ENCODE measurements at places on chromosomes 7 and 10. TPM values are rescaled to one million over a fixed set of nuclear protein-coding genes. Genes with fewer than 3 reads are reported as not detected.
A peak's percentile ranks its signal among the peaks of the same experiment; 100 is the strongest.

The STEAP4 gene
- total RNA-seq: not detected

DNA sequence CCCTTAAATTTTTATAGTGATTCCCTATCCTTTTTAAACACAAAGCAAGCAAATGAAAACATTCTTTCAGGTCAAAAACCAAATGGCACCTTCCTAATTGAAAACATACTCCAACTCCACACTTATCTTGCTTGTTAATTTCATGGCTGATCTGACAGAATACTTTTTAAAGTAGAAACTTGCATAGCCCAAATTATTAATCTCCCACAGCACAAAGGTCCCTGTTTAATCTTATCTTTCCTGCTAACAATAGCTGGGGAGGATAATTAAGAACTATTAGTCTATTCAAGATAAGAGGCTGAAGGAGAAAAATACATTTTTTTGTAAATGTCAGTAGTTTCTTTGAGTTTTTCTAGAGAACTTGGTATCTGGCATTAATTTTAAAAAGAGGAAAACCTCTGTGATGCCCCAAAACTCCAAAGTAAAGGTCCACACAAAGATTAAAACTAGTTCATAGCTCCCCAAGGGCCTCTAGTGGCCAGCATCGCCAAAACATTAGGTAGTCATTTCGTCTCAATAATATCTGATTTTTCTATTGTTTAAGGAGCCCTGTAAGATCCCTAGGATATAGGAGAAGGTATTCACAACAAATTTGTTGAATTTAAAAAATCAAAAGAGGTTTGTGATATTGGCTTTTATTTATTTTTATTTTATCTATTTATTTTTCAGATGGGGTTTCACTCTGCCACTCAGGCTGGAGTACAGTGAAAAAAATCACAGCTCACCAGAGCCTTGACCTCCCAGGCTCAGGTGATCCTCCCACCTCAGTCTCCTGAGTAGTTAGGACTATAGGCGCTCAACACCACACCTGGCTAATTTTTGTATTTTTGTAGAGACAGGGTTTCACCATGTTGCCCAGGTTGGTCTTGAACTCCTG is 14.7 kb downstream of the CDNF start:
- DNase-seq: peak; percentile 38

- no peak for DNase-seq
These were observed 672 bp upstream of the DDX56 start for GRCh38 chr7:44574287-44574872.

- no peak for DNase-seq
These were observed 12.0 kb downstream of the EEPD1 start for GRCh38 chr7:36165059-36165458.

The DPYSL4 gene
- 3.9 TPM for total RNA-seq

DNA sequence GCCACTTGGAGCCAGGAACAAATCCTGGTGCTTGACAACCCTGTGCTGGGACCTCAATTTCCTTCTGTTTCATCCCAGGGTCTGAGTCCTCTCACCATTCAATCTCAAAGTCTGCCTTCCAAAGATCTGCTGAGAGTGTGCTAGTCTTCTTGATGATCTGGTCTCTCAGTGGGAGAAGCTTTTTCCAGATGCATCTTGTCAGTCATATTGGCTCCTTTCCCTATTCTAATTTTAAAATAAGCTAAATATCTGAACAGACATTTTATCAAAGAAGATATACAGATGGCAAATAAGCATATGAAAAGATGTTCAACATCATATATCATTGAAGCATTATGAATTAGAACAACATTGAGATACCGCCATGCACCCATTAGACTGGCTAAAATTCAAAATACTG is 469.3 kb downstream of the NEBL start:
- no peak for DNase-seq

- no peak for DNase-seq
These were observed 244.1 kb upstream of the SEMA3C start for GRCh38 chr7:81162771-81163525.

- no peak for DNase-seq
These were observed 315.9 kb upstream of the ETV1 start for GRCh38 chr7:14305233-14305866.

The AKR1C3 gene
- 4.2 TPM for total RNA-seq

- no peak for DNase-seq
These were observed 9.2 kb downstream of the IL15RA start for GRCh38 chr10:5968037-5968680.

DNA sequence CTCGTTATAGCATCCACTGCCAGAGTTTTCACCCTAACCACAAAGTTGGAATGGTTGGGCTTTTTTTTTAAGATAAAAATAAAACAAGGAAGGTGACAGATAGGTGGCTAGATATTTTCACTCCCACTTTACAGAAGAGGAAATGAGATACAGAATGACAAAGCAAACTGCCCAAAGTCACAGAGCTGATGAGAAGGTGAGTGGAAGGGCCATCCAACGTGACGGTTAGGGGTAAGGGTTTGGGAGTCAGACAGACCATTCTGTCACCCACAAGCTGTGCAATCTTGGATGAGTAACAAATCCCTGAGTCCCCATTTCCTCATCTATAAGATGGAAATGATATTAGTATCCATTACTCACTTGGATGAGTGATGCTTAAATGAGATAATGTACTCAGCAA is 106.9 kb upstream of the PDLIM1 start:
- DNase-seq: no peak

The NOS3 gene
- total RNA-seq: 5.1 TPM

DNA sequence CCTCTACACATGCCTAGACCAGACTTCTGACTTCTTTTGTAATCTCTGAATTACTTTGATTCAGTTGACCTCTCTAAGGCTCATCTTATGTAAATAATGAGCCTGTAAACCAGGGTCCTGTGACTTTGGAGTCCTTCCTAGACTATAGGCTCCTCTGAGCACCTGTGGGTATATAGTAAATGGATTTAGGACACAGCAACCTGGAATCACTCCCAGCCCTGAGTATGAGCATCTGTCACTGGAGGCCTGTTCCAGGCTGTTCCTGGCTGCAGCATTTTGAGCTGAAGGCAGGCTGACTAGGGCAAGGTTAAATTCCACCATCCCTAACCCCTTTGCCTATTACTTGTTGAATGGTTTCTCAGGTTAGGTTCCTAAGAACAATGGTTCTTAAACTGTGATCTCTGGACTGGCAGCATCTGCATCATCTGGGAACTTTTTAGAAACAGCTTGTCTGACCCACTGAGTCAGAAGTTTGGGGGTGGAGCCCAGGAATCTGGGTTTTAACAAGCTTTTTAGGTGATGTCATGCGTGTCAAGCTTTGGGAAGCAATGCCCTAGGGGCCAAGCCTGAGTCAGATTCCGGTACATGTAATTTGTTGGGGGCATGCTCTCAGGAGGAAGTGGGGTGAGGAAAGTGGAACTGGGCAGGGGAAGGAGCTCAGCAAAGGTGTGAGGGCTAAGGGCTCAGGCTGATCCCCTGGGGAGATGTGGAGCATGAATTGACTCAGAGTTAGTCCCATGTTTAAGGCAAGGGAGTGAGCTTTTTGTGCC is 28.2 kb downstream of the MINDY4 start:
- no peak for DNase-seq

DNA sequence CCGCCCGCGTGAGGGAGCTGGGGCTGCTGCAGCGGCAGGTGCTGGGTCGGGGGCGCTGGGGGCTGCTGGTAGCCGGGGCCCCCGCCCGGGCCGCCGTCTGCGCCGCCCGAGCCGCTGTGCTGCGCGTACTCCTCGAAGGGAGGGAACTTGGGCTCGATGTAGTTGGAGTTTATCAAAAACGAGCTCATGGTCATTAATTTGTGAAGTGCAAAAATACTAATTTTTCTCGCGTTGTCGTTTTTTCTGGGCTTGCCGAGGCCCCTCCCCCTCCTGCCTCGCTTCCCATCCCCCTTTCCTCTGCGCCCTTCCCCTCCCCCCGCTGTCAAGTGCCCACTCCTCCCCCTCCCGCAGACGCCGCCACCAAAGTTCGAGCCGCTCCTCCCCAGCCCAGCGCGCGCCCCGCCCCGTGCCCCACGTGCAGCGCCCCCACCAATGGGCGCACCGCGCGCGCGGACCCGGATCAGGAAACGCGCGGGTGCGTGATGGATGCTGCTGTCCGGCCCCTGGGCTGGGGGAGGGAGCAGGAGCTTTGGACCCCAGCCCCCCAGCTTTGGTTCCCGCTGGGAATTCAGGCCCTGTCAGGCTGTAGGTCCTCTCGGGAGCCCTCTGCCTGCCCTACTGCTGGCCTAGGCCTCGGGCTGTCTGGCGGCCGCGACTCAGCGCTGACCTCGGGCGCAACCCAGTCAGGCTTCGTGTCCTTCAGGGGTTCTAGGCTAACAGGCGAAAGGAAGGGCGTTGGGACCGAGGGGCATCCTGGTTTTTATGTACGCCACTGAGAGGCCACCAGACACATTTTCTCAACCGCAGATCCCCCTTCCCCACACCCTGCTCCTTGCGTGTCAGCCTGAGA is at the start of gene HOXA4:
Gene HOXA4, minus strand, starts transcription at position 218 of the 850 bp plus-strand sequence. Its CDS starts 24 bp downstream, at position 194.
- peak; percentile 78 for DNase-seq

DNA sequence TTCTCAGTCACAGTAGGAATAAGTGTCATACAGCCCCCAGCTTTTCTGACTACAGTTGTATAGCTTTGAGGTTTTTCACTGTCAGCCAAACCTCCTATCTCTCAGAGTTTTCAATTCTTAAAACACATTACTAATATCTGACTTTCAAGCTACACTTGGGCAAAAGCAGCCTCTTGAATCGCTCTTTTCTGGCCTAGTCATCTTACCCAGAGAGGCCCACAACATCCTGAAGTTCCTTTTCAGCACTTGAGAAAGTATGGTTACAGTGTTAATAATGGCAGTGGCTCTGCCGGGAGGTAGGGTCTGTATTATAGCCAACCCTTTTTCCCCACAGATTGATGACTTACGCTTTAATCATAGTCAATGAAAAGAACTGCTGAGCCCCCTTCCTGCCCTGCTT is 181.0 kb downstream of the LRRC4 start:
- DNase-seq: no peak

DNA sequence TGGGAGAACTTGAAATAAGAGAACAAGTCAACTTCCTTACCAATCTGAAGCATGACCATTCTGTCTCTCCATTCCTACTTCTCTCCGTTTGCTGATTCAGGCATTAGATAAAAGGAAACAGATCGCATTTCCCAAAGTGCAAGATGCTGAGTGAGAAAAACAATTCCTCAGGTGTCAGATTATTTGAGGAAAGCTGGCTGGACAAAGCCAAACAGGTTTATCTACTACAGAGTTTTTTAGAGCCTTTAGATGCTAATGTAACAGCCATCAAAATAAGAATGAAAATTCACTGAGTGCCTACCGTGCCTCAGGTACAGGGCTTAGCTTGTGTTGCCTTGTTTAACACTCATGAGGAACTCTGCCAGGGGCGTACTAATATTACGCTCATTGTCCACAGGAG is 135.9 kb upstream of the MBL2 start:
- DNase-seq: no peak

GRCh38 chr7:154423231-154423630 is 371.0 kb downstream of the DPP6 start:
- no peak for DNase-seq

DNA sequence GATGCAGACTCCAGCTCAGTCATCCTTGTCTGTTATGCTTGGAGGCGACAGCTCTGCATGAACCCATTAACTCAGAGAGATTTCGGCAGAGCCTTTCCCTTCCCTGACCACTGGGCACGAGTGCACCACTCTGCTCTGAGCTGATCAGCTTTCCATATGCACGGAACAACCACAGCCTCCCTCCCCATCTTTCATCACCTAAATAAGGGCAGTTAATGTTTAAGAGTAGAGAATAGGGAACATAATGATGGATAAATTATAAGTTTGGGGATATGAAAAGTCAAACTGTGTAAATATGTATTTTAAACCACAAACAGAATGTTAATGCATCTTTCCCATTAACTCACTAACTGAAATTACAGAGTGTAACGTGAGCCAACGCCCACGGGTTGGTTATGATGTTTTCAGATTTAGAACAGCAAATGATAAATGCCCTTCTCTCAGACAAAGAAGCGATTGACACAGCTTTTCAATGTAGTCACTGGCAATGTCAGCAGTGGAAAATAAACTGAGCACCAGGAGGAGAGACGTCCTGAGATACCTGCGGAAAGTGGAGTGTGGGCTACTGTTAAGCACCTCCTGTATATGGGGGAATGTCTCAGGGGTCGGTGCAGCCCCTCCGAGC is 658.2 kb downstream of the LRMDA start:
- no peak for DNase-seq

- DNase-seq: no peak
These were observed 244.4 kb upstream of the FZD1 start for GRCh38 chr7:91019686-91020385.

The LRCH4 gene
- 377 TPM for total RNA-seq

GRCh38 chr7:102286237-102287110 is at the start of gene SH2B2:
Gene SH2B2 (plus strand): TSS chr7:102286868. CDS start chr7:102300551, 13,683 bp downstream.
- no peak for DNase-seq

DNA sequence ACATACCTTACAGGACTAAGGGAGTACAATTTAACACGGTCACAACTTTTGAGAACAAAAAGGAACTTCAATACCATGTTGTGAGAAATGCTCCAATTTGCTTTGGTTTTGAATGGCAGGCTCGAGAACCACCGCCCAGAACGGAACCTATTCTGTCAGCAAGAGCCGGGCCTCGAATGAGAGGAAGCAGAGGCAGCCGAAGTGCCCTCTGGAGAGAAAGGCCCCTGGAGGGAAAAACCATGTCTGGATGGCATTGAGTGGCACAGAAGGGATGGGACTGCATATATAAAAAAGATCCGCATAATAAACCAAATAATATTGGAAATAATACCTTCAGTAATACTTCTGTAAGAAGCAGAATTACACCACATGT is 85.6 kb downstream of the CHST15 start:
- no peak for DNase-seq

The ZNF804B gene
- total RNA-seq: not detected

The TAS2R41 gene
- total RNA-seq: 0.28 TPM

DNA sequence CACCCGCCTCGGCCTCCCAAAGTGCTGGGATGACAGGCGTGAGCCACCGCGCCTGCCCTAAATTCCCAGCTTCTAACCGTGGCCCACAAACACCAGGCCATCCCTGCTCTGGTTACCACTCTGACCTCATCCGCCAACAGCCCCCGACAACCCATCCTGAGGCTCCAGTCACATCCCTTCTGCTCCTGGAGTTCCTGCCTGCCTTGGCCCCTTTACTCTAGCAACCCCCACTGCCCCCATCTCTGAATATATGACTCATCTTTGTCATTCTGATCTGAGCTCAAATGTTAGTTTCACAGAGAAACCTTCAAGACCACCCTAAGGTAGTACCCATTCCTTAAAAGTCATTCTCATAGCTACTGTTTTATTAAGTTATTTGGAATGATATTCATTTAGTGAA is 26.6 kb downstream of the RHEB start:
- DNase-seq: no peak

DNA sequence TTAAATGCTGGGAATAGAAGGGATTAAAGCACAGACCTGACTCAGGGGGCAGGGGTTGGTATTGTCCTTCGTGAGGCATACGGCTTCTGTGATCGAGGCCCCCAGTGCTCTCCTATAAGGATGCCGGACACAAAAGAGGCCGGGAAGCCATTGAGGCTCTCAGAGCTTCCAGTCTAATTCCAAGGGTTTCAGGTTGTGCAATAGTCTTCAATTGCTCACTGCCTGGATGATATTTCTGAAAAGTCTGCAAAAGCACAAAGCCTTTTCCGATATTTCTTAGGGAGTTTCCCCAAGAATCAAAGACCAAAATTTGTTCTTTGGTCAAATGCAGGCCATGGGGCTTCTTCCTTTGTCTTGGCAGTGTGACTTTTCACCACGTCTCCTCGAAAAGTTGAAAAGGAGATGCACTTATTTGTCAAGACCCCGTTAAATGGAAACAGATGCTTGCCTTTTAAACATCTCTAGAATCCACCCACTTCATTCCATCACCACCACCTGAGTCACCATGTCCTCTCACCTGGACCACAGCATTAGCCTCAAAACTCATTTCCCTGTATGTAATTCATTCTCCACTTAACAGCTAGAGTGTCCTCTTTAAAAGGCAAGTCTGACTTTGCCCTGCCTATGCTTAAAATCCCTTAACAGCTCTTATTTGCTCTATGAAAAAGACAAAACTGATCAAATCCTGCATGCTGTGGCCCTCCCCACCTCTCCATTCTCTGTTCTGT is 134.8 kb upstream of the NAMPT start:
- DNase-seq: no peak

Measured in T-cell (primary cell).